ENCODE measurements at places on chromosomes 6 and 20.

DNA sequence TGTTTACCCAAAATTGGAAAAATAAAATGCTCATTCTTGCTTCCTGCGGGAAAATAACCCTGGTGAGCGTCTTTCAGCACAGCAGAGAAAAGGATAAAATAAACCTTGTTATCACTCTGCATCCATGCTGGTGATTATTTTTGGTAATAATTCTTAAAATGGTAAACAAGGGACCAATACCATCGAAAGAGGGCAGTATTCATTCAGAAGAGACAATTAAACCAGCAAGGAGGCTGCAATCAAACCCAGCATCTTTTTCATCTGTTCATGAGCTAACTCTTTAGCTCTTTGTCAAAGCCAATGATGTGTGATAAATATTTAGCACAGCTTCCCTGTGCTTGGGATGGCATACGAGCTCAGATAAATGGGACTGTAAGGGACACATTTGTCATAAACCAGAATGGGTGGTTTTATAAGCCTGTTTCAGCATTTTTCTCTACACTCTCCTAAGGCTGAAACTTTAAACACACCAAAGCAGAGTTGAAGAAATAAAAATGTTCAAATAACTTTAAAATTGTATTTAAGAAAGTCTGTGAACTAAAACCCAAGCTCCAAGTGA is 34.4 kb downstream of the CDH26 start:
- no peaks in the 10 kb centered on the region for H3K36me3 ChIP-seq
- H3K27me3 ChIP-seq, result no peaks in the 10 kb centered on the region
- no peak for DNase-seq
- no peak overlapping the region for H3K4me3 ChIP-seq
- no peak overlapping the region for H3K27ac ChIP-seq

DNA sequence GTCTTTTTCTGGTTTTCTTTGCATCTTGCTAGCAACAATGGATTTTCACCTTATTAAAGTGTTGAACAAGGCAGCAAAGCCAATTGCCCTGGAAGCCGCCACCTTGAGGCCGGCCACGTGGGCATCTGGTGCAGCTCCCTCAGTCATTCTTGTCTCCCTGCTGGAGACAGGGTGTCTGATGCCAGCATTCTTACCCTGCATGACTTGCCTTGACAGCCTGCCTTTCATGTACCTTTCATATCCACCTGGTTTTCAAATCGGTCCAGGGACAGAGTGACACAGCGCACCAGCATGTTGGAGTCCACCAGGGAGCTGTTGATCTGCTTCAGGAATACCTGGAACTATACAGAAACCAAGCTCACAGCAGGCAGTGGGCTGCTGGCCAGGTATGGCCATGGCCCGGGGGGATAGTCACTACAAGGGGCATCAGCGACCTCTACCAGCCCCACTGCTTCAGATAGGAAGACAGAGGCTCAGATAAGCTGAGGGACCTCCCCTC is 49.8 kb downstream of the MYH7B start:
- H3K27ac ChIP-seq, result no peak overlapping the region
- H3K4me3 ChIP-seq, result no peak overlapping the region
- peaks cover 1% of the 10 kb centered on the region for H3K4me1 ChIP-seq
- no peaks in the 10 kb centered on the region for H3K27me3 ChIP-seq
- no peak for DNase-seq

DNA sequence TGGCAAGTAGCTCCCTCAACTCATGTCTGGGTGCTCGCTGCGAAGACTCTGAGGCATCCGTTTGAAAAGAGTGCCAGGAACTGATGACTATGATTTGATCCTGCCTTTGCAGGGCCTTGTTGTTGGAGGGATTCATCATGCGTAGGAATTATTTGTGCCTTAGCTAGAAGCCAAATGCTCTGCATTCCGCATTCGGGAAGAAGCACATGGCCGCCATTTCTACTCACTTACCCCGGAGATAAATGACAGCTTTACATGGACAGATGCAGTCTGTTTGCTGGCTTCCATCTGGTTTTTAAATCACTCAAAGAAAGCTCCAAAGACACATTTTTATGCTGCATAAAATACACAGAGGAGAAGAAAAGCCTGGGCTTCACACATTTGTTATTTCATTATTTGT is 363.3 kb upstream of the CDH4 start:
- H3K27ac ChIP-seq, result no peak overlapping the region
- no peak for DNase-seq
- no peaks in the 10 kb centered on the region for H3K36me3 ChIP-seq
- no peaks in the 10 kb centered on the region for H3K4me1 ChIP-seq

DNA sequence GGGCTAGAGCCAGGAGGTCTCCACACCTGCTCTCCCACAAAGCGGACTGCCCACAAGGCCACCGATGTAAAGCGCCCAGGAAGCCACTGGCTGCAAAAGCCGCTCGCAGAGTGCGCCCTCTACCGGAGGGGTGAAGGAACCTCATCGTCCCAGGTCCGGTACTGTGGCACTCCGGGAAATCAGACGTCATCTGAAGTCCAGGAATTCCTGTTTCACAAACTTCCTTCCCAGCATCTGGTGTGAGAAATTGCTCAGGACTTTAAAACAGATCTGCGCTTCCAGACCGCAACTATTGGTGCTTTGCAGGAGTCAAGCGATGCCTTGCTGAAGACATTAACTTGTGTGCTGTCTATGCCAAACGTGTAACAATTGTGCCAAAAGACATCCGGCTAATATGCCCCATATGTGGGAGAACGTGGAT is 115.1 kb upstream of the ARID1B start:
- DNase-seq, result no peak
- H3K4me3 ChIP-seq, result no peak overlapping the region
- H3K36me3 ChIP-seq, result peaks cover 3% of the 10 kb centered on the region
- peaks cover 11% of the 10 kb centered on the region for H3K4me1 ChIP-seq
- H3K27me3 ChIP-seq, result peaks cover 5% of the 10 kb centered on the region

- no peak overlapping the region for H3K27ac ChIP-seq
- peaks cover 12% of the 10 kb centered on the region for H3K4me1 ChIP-seq
- H3K36me3 ChIP-seq, result no peaks in the 10 kb centered on the region
- no peak for DNase-seq
Observed at GRCh38 chr20:59104831-59105230, 58.8 kb upstream of the ZNF831 start.

DNA sequence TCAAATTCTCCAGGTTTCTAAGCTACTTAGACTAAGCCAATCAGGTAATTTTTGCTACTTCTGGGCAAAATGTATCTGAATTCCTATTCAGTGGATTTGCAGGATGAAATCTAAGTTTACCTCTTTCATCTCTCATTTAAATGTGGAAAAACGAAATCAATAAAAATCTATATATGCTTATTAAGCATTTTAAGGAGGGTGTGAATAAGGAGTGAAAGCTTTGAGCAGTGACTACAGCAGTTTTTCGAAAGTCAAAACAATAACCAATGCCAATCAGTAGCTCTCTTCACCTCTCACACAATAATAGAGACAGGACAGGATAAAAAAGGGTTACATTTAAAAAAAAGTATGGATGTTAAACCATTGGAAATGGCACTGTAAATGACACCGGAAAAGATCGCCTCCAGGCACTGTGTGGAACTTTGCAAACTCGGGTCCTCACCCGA is 476 bp upstream of the BCKDHB start:
- H3K36me3 ChIP-seq, result peaks cover 1% of the 10 kb centered on the region
- peaks cover 21% of the 10 kb centered on the region for H3K4me1 ChIP-seq
- H3K27ac ChIP-seq, result peak overlapping the region; percentile 89
- H3K4me3 ChIP-seq, result peak overlapping the region; percentile 80

- no peaks in the 10 kb centered on the region for H3K4me1 ChIP-seq
- peaks cover 6% of the 10 kb centered on the region for H3K27me3 ChIP-seq
- no peak overlapping the region for H3K4me3 ChIP-seq
- no peak overlapping the region for H3K27ac ChIP-seq
- no peaks in the 10 kb centered on the region for H3K36me3 ChIP-seq
Observed at GRCh38 chr20:46332373-46333160, 24.3 kb upstream of the CDH22 start.

DNA sequence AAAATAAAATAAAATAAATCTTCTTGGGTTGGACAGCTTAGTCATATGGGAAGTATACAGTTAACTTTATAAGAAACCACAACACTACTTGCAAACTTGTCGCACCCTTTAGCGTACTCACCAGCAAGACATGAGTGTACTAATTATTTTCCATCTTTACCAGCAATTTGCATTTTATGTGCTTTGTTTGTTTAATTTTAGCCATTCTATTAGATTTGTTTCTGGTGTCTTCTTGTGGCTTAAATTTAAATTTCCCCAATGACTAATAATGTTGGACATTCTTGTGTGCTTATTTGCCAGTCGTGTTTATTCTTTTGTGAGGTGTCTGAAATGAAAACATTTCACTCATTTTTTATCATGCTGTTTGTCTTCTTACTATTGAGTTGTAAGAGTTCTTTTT is 1172.2 kb upstream of the CITED2 start:
- H3K27ac ChIP-seq, result no peak overlapping the region
- DNase-seq, result no peak
- no peaks in the 10 kb centered on the region for H3K27me3 ChIP-seq
- H3K4me3 ChIP-seq, result no peak overlapping the region
- H3K4me1 ChIP-seq, result no peaks in the 10 kb centered on the region

DNA sequence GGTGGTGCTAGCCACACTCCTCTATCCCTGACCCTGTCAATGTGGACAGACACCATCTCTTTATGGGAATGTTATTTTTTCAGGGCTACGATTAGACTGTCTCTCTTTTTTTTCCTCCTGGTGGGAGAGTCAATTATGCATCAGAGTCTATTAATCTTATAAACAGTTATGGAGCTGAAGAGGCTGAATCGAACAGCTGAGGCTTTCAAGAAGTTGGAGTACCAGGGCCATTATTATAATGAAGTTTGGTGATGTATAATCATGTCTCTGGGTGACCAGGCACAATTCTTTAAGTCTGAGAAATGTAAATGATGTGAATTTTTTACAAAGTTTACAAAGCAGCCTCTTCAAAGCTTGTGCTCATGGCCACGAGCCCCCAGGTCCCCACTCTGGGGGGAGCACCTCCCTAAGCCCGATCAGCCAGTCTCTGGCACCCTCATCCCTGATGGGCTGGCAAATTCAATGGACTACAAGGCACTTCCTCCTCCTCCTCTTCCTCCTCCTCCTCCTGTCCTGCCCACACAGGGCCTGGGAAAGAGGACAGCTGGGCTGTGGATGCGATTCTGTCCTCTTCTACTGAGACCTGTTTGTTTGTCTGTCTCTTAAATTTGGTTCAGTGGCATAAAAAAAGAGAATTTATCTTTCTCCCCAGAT is 43.9 kb upstream of the QKI start:
- no peak overlapping the region for H3K27ac ChIP-seq
- H3K4me3 ChIP-seq, result no peak overlapping the region
- peaks cover 4% of the 10 kb centered on the region for H3K4me1 ChIP-seq
- no peaks in the 10 kb centered on the region for H3K36me3 ChIP-seq

DNA sequence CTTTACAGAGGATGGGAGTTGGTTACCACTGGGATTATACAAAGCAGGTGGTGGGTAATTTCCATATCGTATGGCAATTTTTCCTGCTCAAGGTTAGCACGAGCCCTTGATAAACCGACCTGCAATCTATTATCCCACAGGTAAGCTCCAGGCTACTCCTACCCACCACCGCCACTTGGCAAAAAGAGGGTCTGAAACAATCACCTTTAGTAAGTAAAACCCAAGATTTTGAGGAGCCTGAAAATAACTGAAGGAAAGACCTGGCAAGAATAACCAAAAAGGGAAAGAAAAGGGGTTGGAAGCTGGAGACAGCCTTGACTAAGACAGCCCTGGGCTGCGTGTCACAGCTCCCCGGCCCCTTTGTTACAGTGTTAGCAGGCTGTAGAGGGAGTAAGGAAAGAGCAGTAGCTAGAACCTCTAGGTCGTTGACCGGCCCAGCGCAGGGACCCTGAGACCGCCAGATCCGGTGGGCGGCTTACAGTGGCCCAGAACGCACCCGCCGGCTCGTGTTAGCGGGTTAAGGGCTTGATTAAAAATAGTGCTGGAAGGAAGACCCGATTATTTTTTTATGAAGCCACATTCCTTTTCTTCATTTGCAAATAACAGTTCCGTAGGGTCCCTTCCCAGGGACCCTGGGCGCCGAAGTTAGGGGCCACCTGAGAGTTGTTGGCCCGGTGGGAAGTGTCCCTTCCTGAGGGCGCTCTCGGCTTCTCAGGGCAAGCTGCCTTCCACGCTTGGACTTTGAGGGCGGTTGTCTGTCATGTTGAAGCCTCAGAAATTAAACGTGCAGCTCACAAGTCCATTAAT is 30.5 kb downstream of the TFAP2B start:
- peaks cover 76% of the 10 kb centered on the region for H3K27me3 ChIP-seq
- no peak overlapping the region for H3K27ac ChIP-seq
- H3K4me3 ChIP-seq, result no peak overlapping the region
- no peaks in the 10 kb centered on the region for H3K36me3 ChIP-seq
- H3K4me1 ChIP-seq, result no peaks in the 10 kb centered on the region
- no peak for DNase-seq

- no peaks in the 10 kb centered on the region for H3K36me3 ChIP-seq
- no peak overlapping the region for H3K4me3 ChIP-seq
- H3K4me1 ChIP-seq, result peaks cover 2% of the 10 kb centered on the region
- no peak for DNase-seq
- no peak overlapping the region for H3K27ac ChIP-seq
Observed at GRCh38 chr6:34120953-34121675, 24.8 kb downstream of the GRM4 start.

DNA sequence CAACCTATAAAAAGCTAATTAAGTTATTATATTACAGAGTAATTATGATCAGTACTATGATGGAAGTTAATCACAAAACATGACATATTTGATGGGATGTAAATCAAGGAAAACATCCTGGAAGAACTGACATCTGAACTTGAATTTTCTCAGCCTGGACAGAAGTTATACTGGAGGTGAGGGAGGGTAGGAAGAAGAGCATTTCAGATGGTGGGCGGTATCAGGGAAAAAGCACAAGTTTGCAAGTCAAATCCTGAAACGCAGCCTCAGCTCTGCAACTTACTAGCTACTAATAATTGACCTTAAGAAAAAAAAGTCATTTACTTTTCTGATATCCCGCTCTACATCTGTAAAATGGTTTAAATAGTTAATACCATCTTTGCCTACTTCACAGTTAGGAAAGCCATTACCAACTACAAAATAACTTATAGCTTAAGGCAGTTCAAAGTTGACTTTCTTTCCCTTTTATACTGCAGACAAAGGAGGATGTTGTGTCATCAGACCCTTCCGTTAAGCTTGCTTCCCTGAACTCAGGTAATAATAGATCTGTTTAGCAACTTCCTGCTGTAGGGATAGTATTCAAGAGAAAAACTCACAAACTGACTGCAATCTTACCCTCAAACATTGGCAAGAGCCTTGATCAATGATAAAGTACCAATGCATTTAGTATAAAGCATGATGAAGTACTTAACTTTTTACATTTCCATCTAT is 21.0 kb downstream of the NOL7 start:
- H3K36me3 ChIP-seq, result peaks cover 61% of the 10 kb centered on the region
- H3K27ac ChIP-seq, result peak overlapping the region; percentile 72
- no peak for DNase-seq
- no peak overlapping the region for H3K4me3 ChIP-seq
- H3K4me1 ChIP-seq, result peaks cover 32% of the 10 kb centered on the region

DNA sequence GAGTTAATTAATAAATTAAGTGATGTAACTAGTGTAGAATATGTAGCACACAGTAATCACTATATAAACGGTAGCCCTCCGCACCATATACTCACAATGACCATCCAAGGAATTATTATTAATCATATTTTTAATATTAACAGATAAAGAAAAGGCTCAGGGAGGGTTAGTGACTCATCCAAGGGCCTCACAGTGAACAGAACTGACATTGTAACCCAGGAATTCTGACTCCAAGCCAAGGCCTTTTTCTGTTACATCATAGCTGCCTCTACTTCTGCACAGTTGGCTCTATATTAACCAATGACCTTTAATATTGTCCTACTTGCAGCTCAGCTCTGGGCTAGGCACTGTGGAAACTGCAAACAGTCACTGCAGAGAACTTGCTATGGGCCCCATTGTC is 117.5 kb upstream of the SIRPG start:
- no peak overlapping the region for H3K27ac ChIP-seq
- peaks cover 13% of the 10 kb centered on the region for H3K4me1 ChIP-seq
- no peak for DNase-seq
- H3K27me3 ChIP-seq, result peaks cover 5% of the 10 kb centered on the region
